ENCODE measurements at places on chromosomes 12 and 14.

DNA sequence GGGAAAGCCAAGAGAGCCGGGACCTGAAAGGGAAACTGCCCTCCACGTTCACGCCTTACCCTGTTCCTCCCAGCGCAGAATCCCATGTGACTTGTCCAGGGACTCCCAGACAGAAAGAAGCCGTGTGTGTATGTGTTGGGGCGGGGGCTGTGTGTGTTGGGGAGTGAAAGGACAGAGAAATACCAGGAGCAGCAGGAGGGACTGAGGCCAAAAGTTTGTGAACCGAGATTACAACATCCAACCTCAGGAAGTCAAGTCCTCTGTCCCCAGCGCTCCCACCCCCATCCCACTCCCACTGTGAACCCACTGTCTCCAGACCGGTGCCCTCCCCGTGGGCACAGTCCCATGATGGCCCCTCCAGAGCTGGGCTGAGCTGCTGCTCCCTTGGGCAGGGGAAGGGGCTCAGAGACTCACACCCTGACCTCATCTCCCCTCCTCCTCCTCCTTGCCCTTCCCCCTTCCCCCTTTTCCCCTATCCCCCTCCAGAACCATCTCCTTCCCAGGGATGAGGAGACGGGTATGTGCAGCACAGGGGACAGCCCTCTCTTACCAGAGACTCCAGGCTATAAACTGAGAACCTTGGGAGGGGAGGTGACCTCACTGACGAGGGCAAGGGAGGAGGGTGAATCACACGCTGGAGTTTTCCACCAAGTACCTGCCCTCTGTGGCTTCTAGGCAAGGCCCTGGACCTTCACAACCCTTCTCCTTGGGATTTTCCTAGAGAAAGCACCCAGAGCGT lies at the start of gene SLC6A12:
TSS of gene SLC6A12 (minus strand) at position 155 of the 739 bp plus-strand sequence. CDS start 4,171 bp downstream, outside the sequence.
- DNase-seq, result no peak

DNA sequence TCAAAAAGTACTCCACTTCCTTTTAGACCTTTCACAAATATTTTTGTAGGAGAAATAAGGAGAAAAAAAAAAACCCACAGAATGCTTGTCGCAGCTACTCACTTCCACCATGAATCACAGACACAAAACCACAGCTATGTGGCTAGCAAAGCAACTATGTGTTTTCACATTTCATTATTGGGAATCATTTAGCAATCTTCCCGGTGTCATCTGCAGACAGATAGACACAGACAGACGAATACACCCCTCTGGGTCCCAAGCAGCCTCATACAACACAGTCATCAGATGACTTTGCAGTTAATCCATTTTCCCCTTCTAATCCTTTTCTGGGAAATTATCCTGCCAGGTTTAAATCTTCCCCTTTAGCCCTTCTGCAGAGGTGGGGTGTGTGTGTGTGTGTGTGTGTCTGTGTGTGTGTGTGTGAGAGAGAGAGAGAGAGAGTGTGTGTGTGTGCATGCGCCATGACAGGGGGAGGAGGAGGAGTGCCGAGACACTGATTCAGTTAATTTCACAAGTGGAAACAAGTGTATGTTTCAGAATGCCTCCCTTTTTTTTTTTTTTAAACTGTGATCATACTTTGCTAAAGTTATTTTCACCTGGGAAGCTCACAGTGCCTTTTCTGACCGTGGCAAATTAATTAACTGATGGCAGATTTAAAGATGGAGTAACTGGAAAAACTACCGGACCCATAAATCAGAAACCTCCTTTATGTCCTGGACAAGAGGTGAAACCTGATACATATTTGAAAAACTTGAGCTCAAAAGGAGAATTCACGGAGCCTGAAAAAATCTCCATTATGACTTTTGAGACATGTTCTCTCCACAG lies 39.9 kb downstream of the LTBP2 start:
- DNase-seq, result peak; percentile 91

DNA sequence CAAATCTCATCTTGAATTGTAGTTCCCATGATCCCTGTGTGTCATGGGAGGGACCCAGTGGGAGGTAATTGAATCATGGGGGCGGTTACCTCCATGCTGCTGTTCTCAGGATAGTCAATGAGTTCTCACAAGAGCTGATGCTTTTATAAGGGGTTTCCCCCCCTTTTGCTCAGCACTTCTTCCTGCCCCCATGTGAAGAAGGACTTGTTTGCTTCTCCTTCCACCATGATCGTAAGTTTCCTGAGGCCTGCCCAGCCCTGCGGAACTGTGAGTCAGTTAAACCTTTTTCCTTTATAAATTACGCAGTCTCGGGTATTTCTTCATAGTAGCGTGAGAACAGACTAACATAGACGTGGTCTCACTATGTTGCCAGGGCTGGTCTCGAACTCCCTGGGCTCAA lies 56.1 kb upstream of the EIF5 start:
- DNase-seq, result no peak

DNA sequence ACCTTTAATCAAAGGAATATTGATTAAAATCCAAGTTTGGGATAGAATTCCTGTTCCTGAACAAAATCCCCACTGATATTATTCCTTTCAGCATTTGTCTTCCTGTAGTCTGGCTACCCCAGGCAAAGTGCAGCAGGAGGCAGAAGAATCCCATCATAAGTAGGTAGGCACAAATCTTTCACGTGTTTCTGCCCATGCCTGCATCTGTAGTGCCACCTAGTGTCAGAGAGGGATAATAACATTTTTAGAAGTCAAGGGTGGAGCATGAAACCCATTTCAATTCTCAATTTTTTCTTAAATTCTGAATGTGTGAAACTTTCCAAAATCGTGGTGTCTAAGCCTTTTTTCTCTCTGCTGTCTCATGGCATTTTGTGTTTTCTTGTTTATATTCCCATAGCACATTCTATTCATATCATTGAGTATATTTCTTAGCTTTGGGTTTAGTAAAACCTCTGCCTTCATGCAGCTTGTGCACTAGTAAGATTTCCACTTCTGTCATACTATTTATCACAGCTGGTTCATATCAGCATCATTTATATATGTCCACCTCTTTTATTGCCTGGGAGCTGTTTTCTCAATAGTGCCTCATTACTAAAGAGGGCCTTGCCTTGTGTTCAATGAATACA lies 47.8 kb upstream of the RERG start:
- peak; percentile 47 for DNase-seq

- DNase-seq, result no peak
These were observed 19.3 kb downstream of the TAS2R50 start for GRCh38 chr12:10967409-10967808.

DNA sequence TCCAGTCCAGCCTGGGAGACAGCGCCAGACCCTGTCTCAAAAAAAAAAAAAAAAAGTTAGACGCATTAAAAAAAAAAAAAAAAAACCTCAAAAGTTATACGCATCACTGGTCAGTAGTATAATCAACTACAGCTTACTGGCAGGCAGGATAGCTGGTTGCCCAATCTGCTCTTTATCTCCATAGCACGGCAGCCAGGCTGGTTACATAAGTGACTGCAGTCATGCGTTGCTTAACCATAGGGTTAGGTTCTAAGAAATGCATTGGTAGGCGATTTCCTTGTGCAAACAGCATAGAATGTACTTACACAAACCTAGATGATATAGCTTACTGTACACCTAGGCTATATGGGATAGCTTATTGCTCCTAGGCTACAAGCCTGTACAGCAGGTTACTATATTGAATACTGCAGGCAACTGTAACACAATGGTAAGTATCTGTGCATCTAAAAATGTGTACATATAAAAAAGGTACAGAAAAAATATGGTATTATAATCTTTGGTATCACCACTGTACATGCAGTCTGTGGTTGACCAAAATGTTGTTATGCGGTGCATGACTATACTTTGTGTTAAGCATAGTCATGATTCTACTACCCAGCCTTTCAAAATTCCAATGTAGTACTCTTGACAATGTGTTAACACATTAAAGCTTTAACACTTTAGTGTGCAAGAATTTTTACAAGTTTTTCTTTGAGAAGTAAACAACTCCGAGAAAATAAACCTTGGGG lies 8.1 kb downstream of the L2HGDH start:
- no peak for DNase-seq

- no peak for DNase-seq
These were observed 203 bp downstream of the NFATC4 start for GRCh38 chr14:24368212-24368561.

DNA sequence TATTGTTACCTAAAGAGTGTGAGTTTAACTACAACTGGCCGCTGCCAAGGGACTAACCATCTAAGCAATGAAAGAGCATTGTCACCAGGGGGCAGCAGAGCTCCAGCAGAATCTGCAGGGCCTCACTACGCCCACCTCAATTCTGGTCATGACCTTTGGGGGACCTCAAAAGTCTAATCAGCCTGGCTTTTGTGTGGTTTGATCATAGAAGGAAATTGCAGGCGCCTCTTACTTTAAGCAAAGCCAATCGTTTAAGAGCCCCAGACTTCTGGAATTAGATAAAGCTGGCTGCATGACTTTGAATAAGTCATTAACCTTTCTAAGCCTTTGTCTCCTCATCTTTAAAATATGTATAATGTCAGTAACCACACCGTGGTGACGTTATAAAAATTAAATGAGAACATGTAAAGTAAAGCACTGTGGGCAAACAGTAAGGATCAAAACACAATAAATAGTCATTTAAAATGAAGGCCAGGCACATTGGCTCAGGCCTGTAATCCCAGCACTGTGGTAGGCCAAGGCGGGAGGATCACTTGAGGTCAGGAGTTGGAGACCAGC lies 58.6 kb downstream of the TBX3 start:
- DNase-seq, result peak; percentile 45

- DNase-seq, result no peak
These were observed 33.8 kb upstream of the DTX1 start for GRCh38 chr12:113022563-113023297.

DNA sequence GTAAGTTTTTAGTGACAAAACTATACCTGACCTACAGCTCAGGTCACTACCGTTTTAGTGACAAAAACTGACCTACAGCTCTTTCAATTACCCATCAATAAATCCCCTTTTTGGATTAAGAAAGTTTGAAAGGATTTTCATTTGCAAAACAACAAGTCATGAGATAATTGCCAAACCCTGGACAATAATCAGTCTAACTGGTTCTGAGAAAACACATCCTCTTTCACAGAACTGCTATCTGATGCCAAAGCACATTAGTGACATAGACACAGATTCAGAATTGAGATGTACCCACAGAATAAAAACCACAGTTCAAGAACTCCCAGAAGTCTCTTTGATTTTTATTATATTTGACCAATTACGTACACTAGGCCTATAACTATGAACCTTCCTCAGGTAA lies 126.0 kb upstream of the COCH start:
- no peak for DNase-seq

GRCh38 chr12:18798535-18799361 lies 60.8 kb downstream of the CAPZA3 start:
- no peak for DNase-seq

DNA sequence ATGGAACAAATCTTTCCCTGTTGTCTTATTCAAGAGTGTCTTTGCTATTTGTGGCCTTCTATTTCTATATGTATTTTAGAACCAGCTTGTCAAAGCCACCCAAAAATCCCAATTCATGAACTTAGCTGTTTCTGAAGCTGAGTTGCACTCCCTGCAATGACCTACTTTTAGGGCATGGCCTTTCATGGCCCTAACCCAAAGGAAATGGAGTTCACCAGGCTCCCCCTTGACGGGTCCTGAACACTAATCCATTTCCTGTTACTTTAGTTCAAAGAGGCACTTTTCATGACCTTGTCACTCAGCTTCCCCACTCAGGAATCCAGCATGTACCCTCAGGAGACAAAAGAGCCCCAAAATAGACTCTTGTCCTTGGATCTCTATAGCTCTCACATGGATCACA lies 7.6 kb downstream of the TMED8 start:
- DNase-seq, result no peak

- no peak for DNase-seq
These were observed 6.8 kb downstream of the KRT74 start for GRCh38 chr12:52566847-52567291.

DNA sequence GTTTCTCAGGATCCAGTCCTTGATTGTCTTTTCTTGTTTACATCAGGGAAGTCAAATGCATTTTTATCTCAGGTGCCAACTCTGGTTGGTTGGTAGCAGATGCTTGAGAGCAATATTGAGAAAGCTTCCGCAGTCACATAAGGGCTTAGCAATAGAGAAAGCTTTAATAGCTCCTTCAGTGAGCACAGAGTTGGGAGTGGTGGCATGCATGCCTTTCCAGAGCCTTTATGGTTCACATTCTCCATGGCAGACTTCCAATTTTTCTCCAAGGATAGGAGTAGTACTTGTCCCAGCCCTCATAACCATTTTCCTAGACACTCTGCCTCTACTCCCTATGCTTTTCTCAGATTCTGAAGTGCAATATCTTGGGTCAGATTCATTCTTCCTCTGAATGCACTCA lies 280.4 kb downstream of the AEBP2 start:
- no peak for DNase-seq

DNA sequence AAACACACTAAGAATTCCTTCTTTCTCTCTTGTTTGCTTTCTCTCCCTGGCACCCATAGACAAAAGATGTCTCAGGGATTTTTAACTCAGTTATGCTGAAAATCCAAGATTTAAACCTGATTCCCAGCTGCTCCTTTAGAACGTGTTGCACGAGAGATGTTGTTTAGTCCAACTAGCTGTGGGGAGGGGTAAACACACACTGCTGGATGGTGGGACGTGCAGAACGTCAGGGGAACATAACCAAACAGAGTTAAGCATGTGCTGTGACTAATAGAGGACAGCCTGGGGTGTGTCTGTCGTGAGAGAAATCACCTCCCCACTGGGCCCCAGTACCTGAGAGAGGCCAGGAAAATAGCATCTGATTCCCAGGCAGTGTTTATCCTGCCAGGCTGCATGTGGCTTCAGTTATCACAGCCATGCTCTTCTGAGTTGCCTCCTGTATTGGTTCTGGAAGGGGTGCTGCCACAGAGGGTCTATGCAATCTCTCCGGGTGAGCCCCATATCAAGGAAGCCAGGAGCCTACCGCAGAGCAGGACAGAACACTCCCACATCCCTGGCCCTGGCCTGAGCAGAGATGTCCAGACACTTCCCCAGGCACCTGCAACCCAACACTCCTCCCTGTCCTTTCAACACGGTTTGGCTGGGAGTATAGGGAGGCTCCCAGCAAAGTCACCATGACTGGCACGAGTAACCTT lies 112.7 kb upstream of the EGLN3 start:
- DNase-seq, result no peak

DNA sequence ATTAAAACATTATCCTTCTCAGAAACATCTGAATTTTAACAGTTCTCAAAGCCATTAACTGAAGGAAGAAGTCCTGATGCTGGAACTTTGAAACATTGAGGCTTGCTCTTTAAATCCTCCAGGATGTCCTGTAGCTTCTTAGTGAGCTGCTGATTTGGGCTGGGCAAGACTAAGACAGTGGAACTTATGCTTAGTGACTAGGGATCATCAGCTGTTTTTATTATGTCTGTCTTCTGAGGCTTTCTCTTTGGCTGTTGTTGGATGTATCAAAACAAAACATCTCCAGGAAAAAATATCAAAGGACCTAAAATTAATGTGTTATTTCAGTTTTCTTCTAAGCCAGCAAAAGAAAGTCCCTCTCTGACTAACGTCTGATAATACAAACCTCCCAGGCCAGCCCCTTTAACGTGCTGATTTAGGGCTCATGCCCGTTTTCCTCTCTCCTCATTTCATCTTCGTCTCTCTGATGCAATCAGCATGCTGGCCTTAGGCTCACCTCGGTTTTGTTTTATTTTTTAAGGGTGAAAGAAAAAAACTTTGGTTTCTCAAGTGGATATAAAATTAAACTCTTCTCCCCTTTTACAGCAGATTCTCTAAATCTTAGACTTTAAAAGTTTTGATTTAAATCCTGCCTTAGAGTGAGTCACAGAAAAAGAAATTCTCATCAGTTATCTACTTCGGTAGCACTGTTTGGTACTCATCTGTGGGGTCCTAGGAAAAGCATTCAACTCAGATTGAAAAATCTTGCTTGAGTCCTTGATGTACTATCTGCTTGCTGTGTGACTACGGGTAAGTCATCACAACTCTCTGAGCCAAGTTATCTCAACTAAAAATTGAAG lies 106.2 kb upstream of the CCDC91 start:
- DNase-seq, result no peak
